HEK293T (cell line): ENCODE measurements at places on chromosomes 4 and X.

DNA sequence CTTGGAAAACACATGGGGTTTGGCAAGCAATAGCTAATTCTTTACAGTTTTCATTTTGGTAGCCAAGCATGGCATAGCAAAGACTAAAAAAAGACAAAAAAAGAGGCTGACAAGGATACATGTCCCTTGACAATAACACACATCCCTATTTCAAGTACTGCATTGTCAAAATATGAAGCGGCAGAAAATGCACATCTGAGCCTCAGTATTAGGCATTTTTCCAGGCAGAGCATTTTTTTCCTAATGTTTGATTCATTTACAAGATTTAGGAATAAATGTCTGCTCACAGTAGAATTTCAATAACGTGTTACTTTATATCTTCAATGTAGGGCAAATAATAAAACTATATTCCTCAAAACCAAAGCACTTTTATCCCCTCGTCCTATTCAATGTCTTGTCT lies 216.3 kb upstream of the PCDH18 start:
- no peak for DNase-seq

- no peak for DNase-seq
Observed at GRCh38 chr4:130760246-130760645, 1664.3 kb downstream of the C4orf33 start.

DNA sequence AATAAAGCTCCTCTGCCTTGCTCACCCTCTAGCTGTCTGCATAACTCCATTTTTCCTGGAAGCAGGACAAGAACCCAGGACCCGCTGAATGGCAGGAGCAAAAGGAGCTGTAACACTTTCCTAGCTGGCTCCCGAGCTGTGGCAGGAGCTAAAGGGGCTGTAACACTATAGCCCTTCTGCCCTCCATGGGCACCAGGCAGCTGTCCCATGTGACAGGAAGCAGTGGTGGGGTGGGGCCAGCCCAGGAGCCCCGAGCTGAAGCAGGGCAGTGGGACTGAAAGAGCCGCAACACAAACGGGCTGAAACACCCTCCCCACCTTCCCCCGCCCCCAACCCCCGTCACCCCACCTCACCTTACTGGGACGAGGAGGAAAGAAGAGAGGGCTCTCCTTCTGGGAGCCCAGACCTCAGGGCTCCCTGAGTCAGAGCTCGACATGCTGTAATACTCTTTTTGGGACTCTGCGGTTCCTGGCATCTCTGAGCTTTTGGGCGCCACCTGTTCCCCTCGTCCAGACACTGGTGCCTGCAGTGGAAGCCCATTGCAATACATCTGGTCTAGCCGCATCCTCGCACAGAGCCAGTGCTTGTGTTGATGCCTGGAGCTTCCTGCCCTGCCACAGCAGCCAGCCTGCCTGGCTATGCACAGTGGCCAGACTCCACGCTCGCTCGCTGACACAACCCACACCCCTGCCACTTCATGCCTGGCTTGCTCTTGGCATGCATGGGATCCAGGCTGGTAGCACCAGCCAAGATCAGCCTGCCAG lies 39.4 kb downstream of the PPM1K start:
- DNase-seq: no peak

GRCh38 chrX:109918753-109919152 lies 84.2 kb upstream of the TMEM164 start:
- no peak for DNase-seq

DNA sequence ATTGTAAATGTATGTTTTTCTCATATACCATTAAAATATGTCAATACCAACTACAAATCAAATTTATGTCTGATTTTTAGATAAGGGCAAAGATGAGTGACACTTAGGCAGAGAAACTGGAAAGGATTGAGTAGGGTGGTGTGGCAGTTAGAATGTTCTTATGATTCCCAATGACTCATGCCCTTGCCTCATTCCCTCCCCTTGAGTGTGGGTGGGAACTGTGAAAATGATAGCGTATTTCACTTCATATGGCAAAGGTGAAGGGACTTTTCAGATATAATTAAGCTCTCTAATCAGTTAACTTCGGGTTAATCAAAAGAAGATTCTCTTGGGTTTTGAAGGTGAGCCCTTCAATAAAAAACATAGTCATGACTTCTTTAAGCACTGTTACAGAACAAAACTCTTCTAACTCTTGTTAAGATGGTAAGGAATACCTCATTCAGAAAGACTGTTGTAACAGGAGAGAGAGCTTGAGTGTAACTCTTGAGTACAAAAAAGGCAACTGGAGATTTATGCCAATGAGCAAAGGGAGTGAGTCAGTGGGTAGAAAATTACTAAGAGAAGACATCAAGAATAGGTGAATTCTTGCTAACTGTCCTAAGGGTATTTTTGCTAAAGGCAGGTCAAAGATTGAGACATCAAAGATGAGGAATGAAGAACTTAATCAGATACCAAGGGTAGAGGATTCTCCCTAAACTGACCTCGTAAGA lies 329.5 kb downstream of the KCTD8 start:
- no peak for DNase-seq

GRCh38 chr4:151429957-151430570 lies 21.1 kb downstream of the FHIP1A start:
- no peak for DNase-seq
